ENCODE measurements at places on chromosomes 6 and 20. TPM values are rescaled to one million over a fixed set of nuclear protein-coding genes. Genes with fewer than 3 reads are reported as not detected.
A peak's percentile ranks its signal among the peaks of the same experiment; 100 is the strongest.

DNA sequence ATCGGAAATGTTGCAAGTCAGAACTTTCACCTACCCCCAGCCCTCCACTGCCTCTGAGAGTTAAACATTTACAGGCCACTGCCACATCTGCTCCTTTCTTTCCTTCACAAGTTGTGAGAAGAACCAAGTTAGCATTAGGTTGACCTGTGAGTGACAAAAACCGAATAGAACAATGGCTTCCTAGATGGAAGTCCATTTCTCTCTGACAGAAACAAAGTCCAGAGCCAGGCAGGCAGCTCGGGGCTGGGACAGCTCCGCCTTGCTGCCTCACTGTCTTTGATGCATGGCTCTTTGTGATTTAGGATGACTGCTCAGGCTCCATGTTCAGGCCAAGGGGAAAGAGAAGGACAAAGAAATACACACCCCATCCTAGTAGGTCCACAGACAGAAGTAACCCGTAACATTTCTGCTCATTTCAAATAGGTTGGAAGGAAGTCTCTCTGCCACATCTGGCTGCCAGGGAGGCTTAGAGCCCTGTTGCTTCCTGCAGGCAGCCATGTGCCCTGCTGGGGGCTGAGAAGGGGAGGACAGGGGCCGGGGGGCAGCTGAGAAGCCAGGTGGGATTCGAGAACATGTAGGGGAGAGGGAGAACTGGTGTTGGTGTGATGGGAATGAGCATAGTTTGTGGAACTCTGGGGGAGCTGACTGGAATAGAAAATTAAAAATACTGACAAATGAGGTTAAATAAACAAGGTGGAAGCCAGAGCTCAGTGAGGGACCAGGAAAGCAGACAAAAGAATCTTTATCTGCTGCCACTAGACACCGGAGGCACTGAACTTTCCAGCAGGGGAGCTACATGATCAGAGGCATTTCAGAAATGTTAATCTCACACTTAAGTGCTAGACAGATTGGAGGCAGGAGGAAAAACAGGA lies 19.5 kb upstream of the IER3 start:
- ATAC-seq: peak; percentile 48

Gene COX7A2
- total RNA-seq: 499 TPM

Gene ERGIC3
- 168 TPM for total RNA-seq

- no peak for ATAC-seq
Measured at GRCh38 chr20:6178537-6178936, 55.7 kb upstream of the FERMT1 start.

Gene PRDM1
- 94.1 TPM for total RNA-seq

Gene EFCAB8
- 0.48 TPM for total RNA-seq

Gene FILIP1
- total RNA-seq: 0.60 TPM

Gene TPBG
- total RNA-seq: 21.2 TPM

Gene TBX18
- total RNA-seq: 1.6 TPM

- no peak for ATAC-seq
Measured at GRCh38 chr6:122709922-122710512, 69.5 kb upstream of the FABP7 start.

Gene RSPO3
- total RNA-seq: 1.4 TPM

DNA sequence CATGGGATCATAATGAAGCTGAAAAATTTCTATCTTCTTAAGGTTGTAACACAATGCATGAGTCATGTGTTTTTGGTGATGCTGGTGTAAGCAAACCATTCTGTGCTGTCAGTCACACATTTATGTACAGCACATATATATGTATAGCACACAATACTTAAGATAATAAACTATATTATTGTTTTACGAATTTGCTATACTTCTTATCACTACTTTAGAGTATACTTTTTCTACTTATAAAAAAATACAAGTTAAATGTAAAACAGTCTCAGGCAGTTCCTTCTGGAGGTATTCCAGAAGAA lies 920.1 kb upstream of the FLRT3 start:
- no peak for ATAC-seq

DNA sequence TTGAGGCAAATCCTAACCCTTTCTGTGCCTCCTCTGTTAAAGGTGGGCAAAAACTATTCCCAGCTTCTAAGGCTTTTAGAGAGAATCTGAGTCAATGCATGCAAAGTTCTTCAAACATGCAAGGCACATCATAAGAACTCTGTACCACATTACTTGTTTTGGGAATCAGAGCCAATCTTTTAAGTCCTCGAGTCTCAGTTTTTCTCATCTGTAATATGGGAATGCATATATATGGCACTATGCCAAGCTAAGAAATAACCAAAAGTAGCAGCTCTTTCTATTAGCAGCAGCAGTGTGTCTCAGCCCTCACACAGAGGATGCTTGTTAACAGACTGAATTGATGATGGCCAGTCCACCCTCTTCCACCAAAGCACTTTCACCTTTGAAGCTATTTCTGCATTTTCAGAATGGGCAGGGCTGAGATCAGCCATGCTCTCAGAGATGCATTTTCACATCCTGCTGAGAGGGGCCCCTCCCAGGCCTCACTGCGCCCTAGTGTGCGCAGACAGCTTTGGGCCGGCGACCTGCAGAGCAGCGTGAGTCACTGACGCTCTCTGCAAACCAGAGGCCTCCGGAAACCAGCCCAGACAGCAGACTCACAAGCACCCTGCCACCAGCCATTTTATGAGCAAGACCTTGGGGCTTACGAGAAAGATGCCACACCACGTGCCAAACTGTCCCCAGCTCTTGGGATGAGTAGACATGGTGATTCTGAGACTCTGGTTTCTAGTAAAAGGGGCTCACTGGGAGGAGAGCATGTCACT lies 138.0 kb downstream of the NFATC2 start:
- peak; percentile 71 for ATAC-seq

Gene OSER1
- 20.6 TPM for total RNA-seq

- no peak for ATAC-seq
Measured at GRCh38 chr6:17059022-17059421, 42.8 kb upstream of the STMND1 start.

DNA sequence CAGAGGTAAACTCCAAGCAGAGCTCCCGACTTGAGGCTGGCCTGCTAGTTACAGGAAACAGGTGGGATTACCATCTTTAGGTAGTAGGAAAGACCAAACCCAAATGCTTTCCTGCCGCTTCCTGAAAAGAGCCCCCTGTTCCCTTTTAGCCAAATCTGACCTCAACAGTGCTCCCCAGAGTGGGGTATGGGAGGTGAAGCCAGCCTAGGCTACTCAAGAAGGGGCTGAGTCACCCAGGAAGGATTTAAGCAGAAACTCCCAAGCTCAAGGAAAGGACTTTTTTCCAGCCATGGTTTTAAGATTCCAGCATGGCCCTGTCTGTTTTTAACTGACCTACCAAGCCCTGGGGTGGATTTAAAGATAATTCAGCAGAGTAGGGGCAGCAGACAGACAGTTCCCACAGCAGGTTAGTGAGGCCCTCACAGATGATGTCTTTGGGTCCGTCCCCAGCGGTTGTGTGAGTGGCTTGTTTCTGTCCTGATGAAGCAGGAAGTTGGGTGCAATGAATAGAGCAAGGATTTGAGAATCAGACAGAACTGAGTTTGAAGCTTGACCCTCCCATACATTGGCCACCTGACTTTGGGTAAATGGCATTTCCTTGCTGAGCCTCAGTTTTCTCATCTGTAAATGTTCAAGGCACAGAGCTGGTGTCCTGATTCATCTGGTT lies 76.9 kb upstream of the MAFB start:
- no peak for ATAC-seq

DNA sequence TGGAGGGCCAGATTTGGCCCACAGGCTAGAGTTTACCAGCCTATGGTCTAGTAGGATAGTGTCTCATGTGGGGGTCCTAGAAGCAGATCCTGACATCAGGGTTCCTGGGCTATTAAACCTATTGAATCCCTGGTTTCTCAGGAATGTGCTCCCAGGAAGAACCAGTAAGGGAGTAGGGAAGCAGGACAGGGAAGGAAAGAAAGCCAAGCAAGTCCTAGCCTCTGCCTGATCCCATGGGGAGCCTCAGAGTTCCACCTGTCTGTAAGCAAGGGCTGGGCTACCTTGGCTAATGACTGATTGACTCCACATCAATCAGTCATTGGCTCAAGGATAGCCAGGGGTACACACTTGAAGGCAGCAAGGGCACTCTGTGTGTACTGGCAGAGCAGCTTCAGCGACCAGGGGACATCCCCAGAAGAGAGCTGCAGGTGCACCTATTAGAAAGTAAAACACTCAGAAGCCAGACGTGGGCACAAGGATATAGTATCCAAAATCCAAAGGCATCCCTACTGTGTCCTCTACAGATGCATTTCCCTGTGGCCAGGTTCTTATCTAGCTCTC lies 309.5 kb downstream of the TSHZ2 start:
- no peak for ATAC-seq

DNA sequence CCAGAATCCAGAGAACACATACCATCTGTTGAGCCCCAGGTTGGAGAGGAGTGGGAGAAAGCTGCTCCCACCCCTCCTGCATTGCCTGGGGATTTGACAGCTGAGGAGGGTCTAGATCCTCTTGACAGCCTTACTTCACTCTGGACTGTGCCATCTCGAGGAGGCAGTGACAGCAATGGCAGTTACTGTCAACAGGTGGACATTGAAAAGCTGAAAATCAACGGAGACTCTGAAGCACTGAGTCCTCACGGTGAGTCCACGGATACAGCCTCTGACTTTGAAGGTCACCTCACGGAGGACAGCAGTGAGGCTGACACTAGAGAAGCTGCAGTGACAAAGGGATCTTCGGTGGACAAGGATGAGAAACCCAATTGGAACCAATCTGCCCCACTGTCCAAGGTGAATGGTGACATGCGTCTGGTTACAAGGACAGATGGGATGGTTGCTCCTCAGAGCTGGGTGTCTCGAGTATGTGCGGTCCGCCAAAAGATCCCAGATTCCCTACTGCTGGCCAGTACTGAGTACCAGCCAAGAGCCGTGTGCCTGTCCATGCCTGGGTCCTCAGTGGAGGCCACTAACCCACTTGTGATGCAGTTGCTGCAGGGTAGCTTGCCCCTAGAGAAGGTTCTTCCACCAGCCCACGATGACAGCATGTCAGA lies 77.4 kb downstream of the ASXL1 start:
- ATAC-seq: no peak

Gene ANKEF1
- total RNA-seq: 6.7 TPM

Gene FIG4
- total RNA-seq: 8.8 TPM

Gene ADGRF1
- 32.8 TPM for total RNA-seq

Gene FAM83C
- 39.1 TPM for total RNA-seq

GRCh38 chr6:128204616-128205015 lies 303.8 kb upstream of the THEMIS start:
- ATAC-seq: no peak

Gene TULP1
- not detected for total RNA-seq

Measured in esophagus mucosa (tissue), 1 donor.